ENCODE measurements at places on chromosomes 13 and 19.

DNA sequence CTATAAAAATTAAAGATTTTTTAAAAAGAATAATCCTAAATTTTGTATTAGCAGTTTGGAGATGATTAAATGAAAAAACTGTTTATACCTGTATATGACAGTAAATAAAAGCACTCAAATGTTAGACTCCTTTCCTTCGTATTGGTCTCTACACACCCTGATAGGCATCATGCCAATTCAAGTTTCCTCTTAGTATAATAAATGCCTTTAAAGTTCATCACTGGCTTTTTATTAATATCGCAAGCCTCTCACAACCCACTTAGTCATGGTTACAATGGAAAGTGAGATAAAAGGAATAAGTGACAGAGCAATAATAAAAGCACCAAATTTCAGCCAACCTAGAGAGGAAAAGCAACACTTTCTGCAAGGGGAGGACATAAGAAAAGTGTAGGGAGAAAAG, 102.2 kb downstream of the PIBF1 start:
- DNase-seq, result no peak

- no peak for DNase-seq
Measured at GRCh38 chr19:46487178-46487801, 8.4 kb downstream of the PNMA8B start.

- DNase-seq, result no peak
Measured at GRCh38 chr13:93778548-93778947, 551.9 kb downstream of the GPC6 start.

GRCh38 chr19:1374250-1374577, 9.5 kb upstream of the NDUFS7 start:
- no peak for DNase-seq

GRCh38 chr19:35009424-35010415, 9.6 kb downstream of the GRAMD1A start:
- DNase-seq, result no peak

DNA sequence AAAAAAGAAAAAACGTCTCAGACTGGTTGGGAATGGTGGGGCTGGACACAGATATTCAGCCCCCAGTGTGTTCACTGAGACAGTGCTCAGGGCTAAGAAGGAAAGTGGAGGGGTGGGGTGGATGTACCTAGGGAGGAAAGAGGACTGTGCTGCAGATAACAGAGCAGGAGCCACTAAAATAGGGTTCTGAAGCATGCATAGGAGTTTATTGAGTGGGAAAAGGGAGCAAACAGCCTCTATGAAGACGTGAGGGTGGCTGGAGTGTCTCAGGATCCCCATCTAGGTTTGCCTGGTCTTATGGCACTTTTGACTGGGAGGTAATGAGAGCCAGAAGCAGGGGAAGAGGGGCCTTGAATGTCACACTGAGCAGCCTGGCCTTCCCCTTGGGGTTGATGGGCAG, 3.4 kb downstream of the MEGF8 start:
- DNase-seq, result no peak

- DNase-seq, result no peak
Measured at GRCh38 chr19:19297759-19298158, 22.6 kb downstream of the SUGP1 start.

- peak; percentile 90 for DNase-seq
Measured at GRCh38 chr19:49590071-49590970, 661 bp upstream of the PRR12 start.

- no peak for DNase-seq
Measured at GRCh38 chr13:102683637-102684036, 11.2 kb downstream of the METTL21C start.

DNA sequence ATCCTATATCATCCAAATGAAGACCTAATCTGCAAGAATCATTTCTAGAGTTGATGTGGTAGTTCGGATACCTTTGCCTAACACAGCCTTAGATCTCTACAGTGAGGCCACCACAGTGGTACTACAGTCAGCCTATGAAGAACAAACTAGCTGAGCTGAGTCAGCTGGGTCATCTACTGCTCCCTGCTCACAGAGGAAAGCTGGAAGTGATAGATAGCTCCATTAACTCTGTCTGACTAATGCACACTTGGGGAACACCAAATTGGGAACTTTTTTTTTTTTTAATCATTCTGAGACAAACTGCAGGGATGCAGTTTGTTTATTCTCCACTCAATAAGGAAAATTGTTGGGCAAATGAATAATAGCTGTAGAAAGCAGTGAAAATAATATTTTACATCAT, 1160.6 kb downstream of the PCDH9 start:
- no peak for DNase-seq

GRCh38 chr13:68439817-68440216, 1209.7 kb upstream of the PCDH9 start:
- no peak for DNase-seq
